Fibroblast of lung (primary cell): ENCODE measurements at places on chromosomes 1 and 21. TPM values are rescaled to one million over a fixed set of nuclear protein-coding genes. Genes with fewer than 3 reads are reported as not detected.
A peak's percentile ranks its signal among the peaks of the same experiment; 100 is the strongest.

GRCh38 chr1:32557812-32558211 is 18.6 kb downstream of the ZBTB8A start:
- no peak for DNase-seq
- H3K4me3 ChIP-seq: no peak overlapping the region
- H3K36me3 ChIP-seq: no peaks in the 10 kb centered on the region
- no peak overlapping the region for H3K27ac ChIP-seq
- no peaks in the 10 kb centered on the region for H3K4me1 ChIP-seq

DNA sequence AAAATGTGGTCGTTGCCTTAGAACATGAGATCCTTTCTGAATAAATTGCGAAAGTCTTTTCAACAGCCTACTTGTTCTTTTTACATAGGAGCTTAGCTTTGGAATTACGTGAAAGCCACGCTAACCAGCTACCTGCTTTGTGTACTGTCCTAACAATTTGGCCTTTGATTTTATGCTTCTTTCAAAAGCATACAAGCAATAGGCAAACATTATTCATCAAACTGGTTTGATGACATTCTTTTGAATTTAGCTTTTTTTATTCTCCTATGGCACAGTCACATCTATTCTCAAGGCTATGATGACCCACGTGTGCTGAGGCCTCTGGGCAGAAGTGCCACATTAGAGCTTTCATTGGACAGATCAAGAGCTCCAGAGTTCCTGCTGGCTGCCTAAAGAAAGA is 178.0 kb upstream of the DPT start:
- no peaks in the 10 kb centered on the region for H3K36me3 ChIP-seq
- no peak overlapping the region for H3K27ac ChIP-seq
- H3K27me3 ChIP-seq: no peaks in the 10 kb centered on the region
- DNase-seq: no peak
- H3K4me1 ChIP-seq: no peaks in the 10 kb centered on the region

DNA sequence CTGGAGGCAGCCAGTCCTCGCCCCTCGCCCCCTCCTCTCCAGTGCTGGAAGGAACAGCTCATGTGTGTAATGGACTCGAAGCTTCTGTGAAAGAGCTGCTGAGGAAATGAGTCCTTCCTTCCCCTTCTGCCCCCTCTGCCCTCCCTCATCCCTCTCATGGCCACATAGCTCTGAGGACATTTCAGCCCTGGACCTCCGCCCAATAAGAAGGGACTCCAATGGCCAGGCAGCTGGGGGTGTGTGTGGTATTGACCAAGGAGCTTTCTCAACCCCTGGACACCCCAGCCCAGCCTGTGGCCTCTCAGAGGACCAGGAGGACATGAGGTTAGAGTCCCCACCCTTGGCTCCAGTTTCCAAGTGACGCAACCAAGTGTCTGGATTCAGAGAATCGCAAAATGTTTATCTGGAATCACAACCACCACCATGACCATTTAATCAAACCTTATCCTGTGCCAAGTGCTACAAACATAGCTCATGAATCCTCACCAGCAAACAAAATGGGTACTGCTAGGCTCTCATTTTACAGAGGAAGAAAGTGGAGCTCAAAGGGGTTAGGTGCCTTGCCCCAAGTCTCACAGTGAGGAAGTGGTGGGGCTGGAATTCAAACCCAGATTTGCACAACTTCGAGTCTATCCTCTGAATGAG is 47.8 kb upstream of the ECE1 start:
- H3K4me3 ChIP-seq: no peak overlapping the region
- peaks cover 56% of the 10 kb centered on the region for H3K4me1 ChIP-seq
- no peaks in the 10 kb centered on the region for H3K36me3 ChIP-seq

DNA sequence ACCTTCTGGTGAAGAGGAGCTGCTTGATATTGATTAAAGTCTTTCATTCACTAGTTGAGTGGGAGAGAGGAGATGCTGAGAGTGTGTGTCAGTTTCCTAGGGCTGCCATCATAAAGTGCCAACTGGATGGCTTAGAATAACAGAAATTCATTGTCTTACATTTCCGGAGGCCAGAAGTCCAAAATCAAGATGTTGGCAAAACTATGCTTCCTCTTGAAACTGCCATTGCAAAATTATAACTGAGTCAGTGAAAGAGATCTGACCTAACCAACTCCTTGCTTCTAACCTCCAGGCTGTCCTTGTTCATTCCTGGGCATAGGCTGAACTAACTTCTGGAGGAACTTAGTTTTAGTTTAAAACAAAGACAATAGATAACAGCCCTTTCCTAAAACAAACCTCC is 47.1 kb downstream of the PTGS2 start:
- H3K36me3 ChIP-seq: no peaks in the 10 kb centered on the region
- H3K27me3 ChIP-seq: no peaks in the 10 kb centered on the region
- no peaks in the 10 kb centered on the region for H3K4me1 ChIP-seq
- H3K27ac ChIP-seq: no peak overlapping the region

FLAD1 gene
- total RNA-seq: 20.5 and 24.9 TPM in 2 replicates

THEM5 gene
- total RNA-seq: not detected in 2 replicates

DNA sequence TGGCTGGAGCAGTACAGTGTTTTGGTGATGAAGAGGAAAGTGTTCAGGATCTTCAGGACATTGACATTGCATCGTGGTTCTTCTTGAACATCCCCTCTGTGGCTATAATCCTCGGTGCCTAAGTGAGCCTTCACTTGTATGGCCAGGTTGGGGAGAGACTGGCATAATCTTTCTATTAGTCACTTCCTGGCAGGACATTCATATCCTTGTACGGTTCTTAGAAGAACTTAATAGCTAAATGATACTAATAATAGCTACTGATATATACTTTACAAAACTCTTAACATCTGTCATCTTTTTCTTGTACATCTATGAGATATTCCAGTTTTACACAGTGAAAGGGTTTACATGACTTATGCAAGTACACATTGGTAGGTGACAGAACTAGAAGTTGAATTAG is 35.8 kb downstream of the CELF3 start:
- H3K27ac ChIP-seq: no peak overlapping the region
- no peaks in the 10 kb centered on the region for H3K36me3 ChIP-seq
- H3K4me1 ChIP-seq: no peaks in the 10 kb centered on the region
- DNase-seq: peak; percentile 94

GRCh38 chr1:35261412-35262120 is 6.9 kb upstream of the ZMYM4 start:
- no peaks in the 10 kb centered on the region for H3K4me1 ChIP-seq
- no peak overlapping the region for H3K27ac ChIP-seq
- no peak for DNase-seq
- H3K36me3 ChIP-seq: no peaks in the 10 kb centered on the region
- H3K4me3 ChIP-seq: no peak overlapping the region
- H3K27me3 ChIP-seq: no peaks in the 10 kb centered on the region

- H3K4me3 ChIP-seq: no peak overlapping the region
- H3K4me1 ChIP-seq: no peaks in the 10 kb centered on the region
- H3K27me3 ChIP-seq: no peaks in the 10 kb centered on the region
- H3K27ac ChIP-seq: no peak overlapping the region
- H3K36me3 ChIP-seq: peaks cover 7% of the 10 kb centered on the region
These were observed 10.9 kb downstream of the GART start for GRCh38 chr21:33531007-33531406.

GRCh38 chr1:196558411-196558810 is 49.8 kb downstream of the KCNT2 start:
- no peak overlapping the region for H3K27ac ChIP-seq
- no peaks in the 10 kb centered on the region for H3K4me1 ChIP-seq
- no peaks in the 10 kb centered on the region for H3K27me3 ChIP-seq

DNA sequence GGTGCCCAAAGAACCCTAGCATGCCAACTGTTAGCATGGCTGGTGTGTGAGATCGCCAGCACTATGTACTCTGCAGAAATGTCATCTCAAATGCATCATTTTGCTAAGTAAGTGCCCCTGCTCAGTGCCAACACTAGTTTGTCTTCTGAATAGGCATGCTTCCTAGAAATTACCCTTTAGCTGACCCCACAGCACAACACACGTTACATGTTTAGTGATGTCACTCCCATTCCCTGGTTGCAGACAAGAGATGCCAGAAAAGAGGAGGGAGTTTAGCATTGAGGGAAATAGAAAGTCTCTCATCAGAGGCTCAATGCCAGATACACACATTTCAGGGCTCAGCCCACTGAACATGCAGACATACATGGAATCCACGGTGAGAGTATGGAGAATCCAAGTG is 9.3 kb upstream of the ST6GALNAC3 start:
- no peak for DNase-seq
- H3K27me3 ChIP-seq: no peaks in the 10 kb centered on the region
- no peaks in the 10 kb centered on the region for H3K36me3 ChIP-seq
- no peaks in the 10 kb centered on the region for H3K4me1 ChIP-seq
- no peak overlapping the region for H3K4me3 ChIP-seq

TBX15 gene
- 0.26 and 0.99 TPM in 2 replicates for total RNA-seq

DNA sequence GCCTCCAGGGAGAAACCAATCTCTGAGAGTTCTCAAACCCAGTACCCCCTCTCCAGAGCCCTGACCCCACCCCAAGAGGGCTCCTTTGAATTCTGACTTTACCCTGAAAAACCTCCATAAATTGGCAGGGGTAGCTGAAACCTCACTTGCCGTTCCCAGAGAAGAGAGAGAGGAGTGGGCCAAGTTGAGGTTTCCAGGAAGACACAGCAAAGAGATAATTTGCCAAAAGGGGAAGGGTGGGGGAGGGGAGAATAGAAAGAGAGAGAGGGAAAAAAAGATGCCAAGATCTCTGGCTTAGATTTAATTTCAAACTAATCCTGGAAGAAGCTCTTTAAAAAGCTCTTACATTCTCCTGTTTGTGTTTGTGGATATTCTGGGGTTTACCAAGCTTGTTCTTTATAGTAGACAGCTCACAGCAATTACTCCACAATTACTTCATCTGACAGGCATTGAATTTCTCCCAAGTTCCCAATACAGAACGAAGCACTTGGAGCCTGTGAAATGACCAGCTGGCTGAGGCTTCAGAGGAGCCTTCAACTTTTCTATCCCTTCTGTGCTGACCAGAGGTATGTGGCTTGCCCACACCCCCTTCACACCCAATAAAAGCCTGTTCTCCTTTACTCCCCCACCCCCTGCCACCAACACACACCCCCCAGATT is 1.1 kb upstream of the GRHL3 start:
- no peak overlapping the region for H3K27ac ChIP-seq
- DNase-seq: peak; percentile 73
- no peak overlapping the region for H3K4me3 ChIP-seq
- H3K27me3 ChIP-seq: peaks cover 40% of the 10 kb centered on the region
- no peaks in the 10 kb centered on the region for H3K36me3 ChIP-seq
- no peaks in the 10 kb centered on the region for H3K4me1 ChIP-seq

OR2T35 gene
- total RNA-seq: not detected in 2 replicates

VSIG8 gene
- total RNA-seq: under 0.01 TPM in 2 replicates

OR6N1 gene
- total RNA-seq: not detected in 2 replicates

TMEM9 gene
- total RNA-seq: 72.4 and 91.0 TPM in 2 replicates

PKP1 gene
- under 0.01 TPM in 2 replicates for total RNA-seq

DNA sequence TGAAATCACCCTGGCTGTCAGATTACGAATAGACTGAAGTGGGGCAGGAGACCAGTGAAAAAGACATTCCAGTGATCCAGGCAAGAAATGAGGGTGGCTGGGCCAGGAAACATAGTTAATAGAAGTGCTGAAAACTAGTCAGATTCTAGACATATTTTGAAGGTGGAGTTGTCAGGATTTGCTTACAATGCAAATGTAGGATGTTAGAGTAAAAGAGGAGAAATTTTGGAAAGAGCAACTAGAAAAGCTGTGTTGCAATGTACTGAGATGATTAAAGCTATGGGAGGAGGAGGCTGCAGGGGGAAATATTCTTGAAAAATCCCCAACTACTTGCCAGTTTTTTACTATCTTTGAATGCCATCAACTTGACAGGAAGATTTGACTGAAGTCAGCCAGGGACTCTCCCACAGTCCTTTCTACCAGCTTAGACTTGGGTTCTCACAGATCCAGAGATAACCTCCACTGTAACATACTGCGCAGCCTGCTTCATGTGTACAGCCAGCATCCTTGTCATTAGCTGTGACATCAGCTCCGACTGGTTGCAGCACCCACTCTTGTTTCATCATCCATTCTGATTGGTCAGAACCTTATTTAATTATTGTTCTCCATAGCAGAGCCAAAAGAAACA is 109.7 kb downstream of the TSEN15 start:
- H3K4me1 ChIP-seq: peaks cover 21% of the 10 kb centered on the region
- no peaks in the 10 kb centered on the region for H3K27me3 ChIP-seq
- no peak overlapping the region for H3K4me3 ChIP-seq
- H3K27ac ChIP-seq: peak overlapping the region; percentile 56

GRCh38 chr1:155383406-155383805 is 62.7 kb downstream of the RUSC1 start:
- peaks cover 3% of the 10 kb centered on the region for H3K4me1 ChIP-seq
- H3K27ac ChIP-seq: no peak overlapping the region
- H3K27me3 ChIP-seq: no peaks in the 10 kb centered on the region
- H3K36me3 ChIP-seq: no peaks in the 10 kb centered on the region
- H3K4me3 ChIP-seq: no peak overlapping the region
